ENCODE measurements at places on chromosomes 11 and 22. TPM values are rescaled to one million over a fixed set of nuclear protein-coding genes. Genes with fewer than 3 reads are reported as not detected.
A peak's percentile ranks its signal among the peaks of the same experiment; 100 is the strongest.

Gene C11orf65
- 1.4 TPM for total RNA-seq

Gene GGTLC2
- not detected for total RNA-seq

GRCh38 chr11:122714004-122714403, 58.5 kb downstream of the UBASH3B start:
- peaks cover 16% of the 10 kb centered on the region for H3K36me3 ChIP-seq
- H3K27me3 ChIP-seq = no peaks in the 10 kb centered on the region
- no peak overlapping the region for H3K4me3 ChIP-seq

DNA sequence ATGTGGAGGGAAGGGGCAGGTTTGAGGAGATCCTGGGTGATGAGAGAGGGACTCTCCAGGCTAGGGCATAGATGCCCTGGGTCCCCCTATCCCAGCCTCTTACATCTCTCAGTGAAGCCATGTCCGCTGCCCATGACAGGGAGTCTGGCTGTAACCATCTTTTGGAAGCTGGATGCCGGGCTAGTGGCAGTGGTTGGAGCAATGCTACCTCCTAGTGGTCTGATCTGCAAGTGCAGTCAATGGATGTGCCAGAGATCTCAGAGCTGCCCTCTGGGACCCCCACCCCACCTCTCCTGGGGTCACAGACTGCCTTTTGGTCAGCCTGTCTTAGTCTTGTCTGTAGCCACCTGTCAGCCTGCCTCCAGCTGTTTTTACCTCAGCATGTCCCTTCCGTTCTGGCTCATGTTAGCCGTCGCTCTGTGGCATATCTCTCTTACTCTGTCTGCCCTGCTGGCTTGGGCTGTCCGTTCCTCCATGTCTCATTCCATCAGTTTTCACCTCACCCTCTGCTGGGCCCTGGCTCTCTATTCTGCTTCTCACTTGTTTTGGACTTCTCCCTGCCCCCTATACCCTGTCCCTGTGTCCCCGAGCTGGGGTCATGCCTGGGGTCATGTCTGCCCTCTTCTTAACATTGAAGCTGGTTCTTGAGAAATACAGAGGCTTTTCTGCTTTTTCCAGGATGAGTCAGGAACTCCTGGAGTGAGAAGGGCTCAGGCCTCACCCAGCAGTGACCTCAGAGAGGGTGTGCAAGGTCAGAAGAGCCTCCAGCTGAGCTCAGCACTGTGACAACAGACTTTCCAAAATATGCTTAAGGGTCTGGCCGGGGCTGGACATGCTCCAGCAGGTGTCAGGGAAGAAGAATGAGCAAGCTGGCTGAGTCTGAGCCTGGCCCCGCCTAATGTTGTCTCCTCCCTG, 52.0 kb upstream of the THY1 start:
- H3K27me3 ChIP-seq = peaks cover 40% of the 10 kb centered on the region
- peak; percentile 50 for DNase-seq
- no peaks in the 10 kb centered on the region for H3K4me1 ChIP-seq
- no peaks in the 10 kb centered on the region for H3K36me3 ChIP-seq

DNA sequence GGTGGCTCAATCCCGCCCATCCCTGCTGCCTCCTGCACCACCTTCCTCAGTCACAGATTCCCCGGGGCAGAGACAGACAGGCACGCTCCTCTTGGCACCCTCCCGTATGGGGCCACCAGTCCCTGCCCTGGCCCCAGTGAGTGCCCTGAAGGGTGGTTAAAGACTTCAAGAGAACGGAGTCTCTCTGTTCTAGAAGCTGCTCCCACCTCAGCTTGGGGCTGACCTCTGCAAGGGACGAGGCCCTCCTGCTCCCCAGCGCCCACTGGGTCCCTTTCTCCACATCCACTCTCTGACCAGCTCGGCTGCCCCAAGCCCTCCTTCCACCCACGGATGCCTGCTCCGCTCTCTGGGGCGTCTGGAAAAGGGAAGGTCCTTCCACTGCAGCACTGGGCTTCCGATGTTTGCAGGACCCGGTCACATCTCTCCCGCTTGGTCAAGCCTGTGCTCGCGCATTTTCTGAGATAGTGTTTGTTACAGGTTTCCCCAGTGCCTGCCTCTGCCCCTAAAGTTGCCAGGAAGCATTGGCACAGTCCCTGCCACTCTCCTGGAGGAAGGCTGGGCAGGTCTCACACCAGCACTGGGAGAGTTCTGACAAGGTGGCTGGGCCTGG, 1487.9 kb downstream of the TBC1D22A start:
- no peak overlapping the region for H3K4me3 ChIP-seq
- no peaks in the 10 kb centered on the region for H3K4me1 ChIP-seq
- H3K36me3 ChIP-seq = no peaks in the 10 kb centered on the region
- no peak for DNase-seq
- no peak overlapping the region for H3K27ac ChIP-seq

- H3K4me3 ChIP-seq = no peak overlapping the region
- H3K4me1 ChIP-seq = no peaks in the 10 kb centered on the region
- DNase-seq = no peak
- H3K27ac ChIP-seq = no peak overlapping the region
- no peaks in the 10 kb centered on the region for H3K27me3 ChIP-seq
Observed at GRCh38 chr11:75790986-75791385, 22.4 kb downstream of the DGAT2 start.

GRCh38 chr11:61868571-61869428, 22.5 kb downstream of the FADS3 start:
- no peak overlapping the region for H3K4me3 ChIP-seq
- no peak for DNase-seq
- H3K4me1 ChIP-seq = peaks cover 4% of the 10 kb centered on the region
- H3K36me3 ChIP-seq = peaks cover 3% of the 10 kb centered on the region

DNA sequence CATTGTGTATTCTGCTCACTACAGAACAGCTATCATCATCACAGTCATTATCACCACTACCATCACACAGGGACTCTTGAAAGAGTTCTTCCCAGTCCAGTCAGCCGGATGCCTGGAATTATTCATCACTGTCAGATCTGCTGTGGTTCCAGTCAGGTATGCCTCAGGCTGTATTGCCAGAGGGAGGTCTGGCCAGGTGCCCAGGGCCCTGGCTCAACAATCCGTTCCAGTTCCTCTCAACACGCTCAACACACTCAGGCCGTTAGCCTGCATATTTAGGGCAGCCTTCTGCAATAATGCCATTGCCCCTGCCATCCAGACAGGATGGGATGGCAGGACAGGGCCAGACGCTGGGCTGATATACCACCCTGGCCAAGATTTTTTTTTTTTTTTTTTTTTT, 28.6 kb upstream of the RASL10A start:
- no peaks in the 10 kb centered on the region for H3K4me1 ChIP-seq
- H3K36me3 ChIP-seq = peaks cover 9% of the 10 kb centered on the region
- no peaks in the 10 kb centered on the region for H3K27me3 ChIP-seq
- H3K4me3 ChIP-seq = no peak overlapping the region
- no peak overlapping the region for H3K27ac ChIP-seq

DNA sequence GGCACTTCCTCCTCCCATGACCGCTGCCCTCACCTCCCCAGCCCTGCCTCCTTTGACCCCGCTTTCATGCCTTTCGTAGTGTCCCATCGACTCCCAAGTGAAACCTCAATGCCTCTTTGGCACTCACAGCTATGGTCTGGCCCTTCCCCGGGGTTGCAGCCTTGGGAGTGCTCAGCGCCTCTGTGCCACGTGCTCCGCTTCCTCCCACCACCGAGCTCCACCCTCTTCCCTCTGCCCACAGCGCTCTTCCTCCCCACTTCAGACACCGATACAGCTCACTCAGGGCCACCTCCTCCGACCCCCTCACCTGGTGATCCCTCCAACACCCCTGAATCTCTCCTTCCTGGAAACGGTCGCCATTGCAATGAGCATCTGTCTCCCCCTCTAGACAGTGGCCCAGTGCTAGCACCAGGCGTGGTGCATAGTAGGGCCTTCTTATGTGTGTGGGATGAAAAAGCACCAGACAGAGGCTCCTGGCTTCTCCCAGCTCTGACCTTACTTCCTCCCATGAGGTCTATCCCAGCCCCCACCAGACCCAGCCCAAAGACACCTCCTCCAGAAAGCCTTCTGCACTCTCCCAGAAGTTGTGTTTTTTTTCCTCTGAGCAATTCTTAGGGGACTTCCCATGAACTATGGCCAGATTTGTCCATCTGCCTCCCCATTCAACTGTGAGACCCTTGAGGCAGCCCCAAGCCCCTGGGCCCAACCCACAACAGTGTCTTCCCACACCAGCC, 16.4 kb upstream of the SCGB1A1 start:
- no peaks in the 10 kb centered on the region for H3K27me3 ChIP-seq
- peak; percentile 65 for DNase-seq
- H3K27ac ChIP-seq = peak overlapping the region; percentile 91
- H3K36me3 ChIP-seq = no peaks in the 10 kb centered on the region

DNA sequence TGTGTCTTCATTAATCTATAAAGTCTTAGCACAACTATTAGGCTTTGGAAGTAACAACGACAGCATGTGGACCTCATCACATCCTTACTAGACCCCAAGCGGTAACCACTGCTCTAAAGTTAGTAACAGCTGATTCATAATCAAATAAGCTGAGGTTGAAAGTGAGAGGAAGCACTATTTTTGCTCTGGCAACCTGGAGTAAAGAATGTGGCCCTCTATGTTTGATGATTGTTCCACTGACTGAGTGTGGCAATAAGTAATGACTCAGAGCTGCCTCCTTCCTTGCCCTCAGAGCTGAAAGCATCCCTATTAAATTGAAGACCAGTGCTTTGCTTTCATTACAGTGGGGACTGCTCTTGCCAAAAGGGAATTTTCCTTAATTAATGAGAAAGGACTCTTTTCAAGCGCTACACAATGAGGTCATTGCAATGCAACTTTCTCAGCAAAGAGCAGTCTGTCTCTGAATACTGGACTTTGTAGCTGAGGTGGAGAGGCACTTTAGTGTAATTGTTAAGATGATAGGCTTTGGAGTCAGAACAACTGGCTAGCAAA, 906.1 kb upstream of the RAG2 start:
- no peaks in the 10 kb centered on the region for H3K36me3 ChIP-seq
- peak overlapping the region; percentile 61 for H3K27ac ChIP-seq
- H3K27me3 ChIP-seq = no peaks in the 10 kb centered on the region
- H3K4me1 ChIP-seq = peaks cover 4% of the 10 kb centered on the region
- DNase-seq = no peak

- no peak for DNase-seq
- H3K4me3 ChIP-seq = no peak overlapping the region
- H3K27me3 ChIP-seq = no peaks in the 10 kb centered on the region
- H3K4me1 ChIP-seq = peaks cover 4% of the 10 kb centered on the region
Observed at GRCh38 chr11:14454861-14455632, 44.6 kb downstream of the COPB1 start.

GRCh38 chr22:23079240-23079768, 9.0 kb downstream of the GNAZ start:
- DNase-seq = no peak
- no peak overlapping the region for H3K4me3 ChIP-seq
- H3K27me3 ChIP-seq = peaks cover 5% of the 10 kb centered on the region

DNA sequence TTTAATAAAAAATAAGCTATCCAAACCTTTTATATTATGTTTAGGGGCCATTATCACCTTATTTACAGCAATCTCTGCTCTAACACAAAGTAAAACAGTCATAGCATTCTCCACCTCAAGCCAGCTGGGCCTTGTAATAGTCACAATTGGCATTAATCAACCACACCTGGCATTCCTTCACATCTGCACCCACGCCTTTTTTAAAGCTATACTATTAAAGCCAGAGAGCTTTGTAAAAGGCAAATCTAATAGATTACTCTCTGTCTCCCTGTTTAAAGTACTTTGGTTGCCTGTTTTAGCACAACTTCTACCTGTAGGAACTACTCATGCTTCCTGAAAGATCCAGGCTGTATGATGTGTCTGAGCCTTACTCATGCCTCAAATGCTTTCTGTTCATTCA, 113.1 kb downstream of the CSNK2A3 start:
- H3K27ac ChIP-seq = no peak overlapping the region
- no peak for DNase-seq
- H3K27me3 ChIP-seq = peaks cover 4% of the 10 kb centered on the region
- H3K36me3 ChIP-seq = no peaks in the 10 kb centered on the region

- DNase-seq = no peak
- H3K4me3 ChIP-seq = no peak overlapping the region
- H3K4me1 ChIP-seq = peaks cover 10% of the 10 kb centered on the region
- no peak overlapping the region for H3K27ac ChIP-seq
Observed at GRCh38 chr11:6545917-6546605, 49.0 kb downstream of the DNHD1 start.

DNA sequence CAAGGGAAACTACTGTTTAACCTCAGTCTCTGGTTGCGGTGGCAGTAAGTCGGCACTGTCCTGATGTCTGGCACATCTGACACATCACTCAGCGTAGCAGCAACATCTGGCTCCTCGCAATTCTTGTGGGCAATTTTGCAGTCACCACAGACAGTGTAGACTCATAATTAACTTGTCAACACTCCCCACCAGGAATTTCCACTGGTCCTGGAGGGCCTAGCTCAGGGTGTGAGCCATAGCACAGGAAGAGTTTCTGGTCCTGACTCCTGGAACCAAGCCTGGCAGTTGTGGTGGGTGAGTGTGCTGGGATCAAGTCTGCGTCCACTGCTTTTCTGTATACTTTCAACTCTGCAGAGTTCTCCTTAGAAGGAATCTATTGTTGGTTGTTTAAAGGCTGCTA, 209.7 kb downstream of the SNX19 start:
- DNase-seq = no peak
- no peaks in the 10 kb centered on the region for H3K27me3 ChIP-seq
- H3K27ac ChIP-seq = no peak overlapping the region
- no peak overlapping the region for H3K4me3 ChIP-seq
- H3K36me3 ChIP-seq = no peaks in the 10 kb centered on the region

DNA sequence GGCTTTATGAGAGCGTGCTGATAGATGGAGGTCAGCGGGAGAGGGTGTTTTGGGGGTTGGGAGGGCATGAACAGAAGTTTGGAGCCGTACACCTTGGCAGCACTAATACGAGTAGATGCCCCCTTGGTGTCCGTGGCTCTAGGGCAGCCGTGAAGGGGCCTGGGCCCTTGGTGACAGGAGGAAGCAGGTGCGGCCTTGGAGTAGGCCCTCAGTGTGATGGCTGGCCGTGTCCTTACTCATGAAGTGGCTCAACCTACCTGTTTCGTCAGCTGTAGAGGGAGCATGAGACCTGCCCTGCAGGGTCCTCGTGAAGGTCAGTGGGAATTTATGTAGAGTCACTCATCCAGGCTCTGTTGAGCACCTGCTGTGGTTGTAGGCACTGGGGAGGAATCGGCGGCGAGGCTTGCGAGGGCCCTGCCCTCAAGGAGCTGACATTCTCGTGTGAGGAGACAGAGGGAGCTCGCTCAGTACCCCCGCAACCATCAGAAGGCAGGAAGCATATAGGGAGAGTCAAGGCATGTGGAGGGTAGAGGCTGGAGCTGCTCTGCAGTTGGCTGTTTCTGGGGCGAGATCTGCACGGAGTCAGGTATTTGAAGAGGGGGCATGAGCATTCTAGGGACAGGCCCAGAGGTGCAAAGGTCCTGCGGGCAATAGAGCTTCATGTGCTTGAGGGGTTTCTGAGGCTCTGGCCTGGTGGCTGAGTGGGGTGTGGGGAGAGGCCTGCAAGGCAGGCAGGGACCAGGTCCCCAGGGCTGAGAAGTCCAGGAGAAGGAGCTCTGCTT, 39.6 kb downstream of the TBC1D22A start:
- H3K27me3 ChIP-seq = no peaks in the 10 kb centered on the region
- DNase-seq = no peak
- H3K36me3 ChIP-seq = peaks cover 44% of the 10 kb centered on the region

- no peaks in the 10 kb centered on the region for H3K4me1 ChIP-seq
- no peak overlapping the region for H3K27ac ChIP-seq
- no peak overlapping the region for H3K4me3 ChIP-seq
- H3K27me3 ChIP-seq = peaks cover 28% of the 10 kb centered on the region
Observed at GRCh38 chr22:43529461-43529860, 117.6 kb downstream of the MPPED1 start.

Data from activated naive CD8-positive, alpha-beta T cell treated with anti-CD3 and anti-CD28 coated beads for 36 hours (primary cell).